ENCODE measurements at places on chromosomes 7 and 10. TPM values are rescaled to one million over a fixed set of nuclear protein-coding genes. Genes with fewer than 3 reads are reported as not detected.

GRCh38 chr10:133364645-133365431, 7.0 kb upstream of the FUOM start:
- peaks cover 22% of the 10 kb centered on the region for H3K36me3 ChIP-seq
- DNase-seq: no peak
- H3K27me3 ChIP-seq: no peaks in the 10 kb centered on the region
- peaks cover 4% of the 10 kb centered on the region for H3K4me1 ChIP-seq
- H3K4me3 ChIP-seq: no peak overlapping the region
- H3K27ac ChIP-seq: no peak overlapping the region

DNA sequence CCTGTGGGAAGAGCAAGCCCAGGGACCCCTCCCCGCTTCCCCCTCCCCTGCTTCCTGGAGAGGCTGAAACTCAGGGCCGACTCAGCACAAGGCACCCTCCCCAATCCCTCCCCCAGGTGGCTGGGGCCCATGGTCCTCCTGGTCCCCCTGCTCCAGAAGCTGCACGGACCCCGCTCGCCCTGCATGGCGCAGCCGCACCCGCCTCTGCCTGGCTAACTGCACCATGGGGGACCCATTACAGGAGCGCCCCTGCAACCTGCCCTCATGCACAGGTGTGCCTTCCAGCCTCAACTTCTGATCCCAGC, 19.7 kb upstream of the ZNF862 start:
- no peak overlapping the region for H3K4me3 ChIP-seq
- DNase-seq: no peak
- H3K27ac ChIP-seq: no peak overlapping the region
- H3K36me3 ChIP-seq: no peaks in the 10 kb centered on the region
- no peaks in the 10 kb centered on the region for H3K4me1 ChIP-seq

DNA sequence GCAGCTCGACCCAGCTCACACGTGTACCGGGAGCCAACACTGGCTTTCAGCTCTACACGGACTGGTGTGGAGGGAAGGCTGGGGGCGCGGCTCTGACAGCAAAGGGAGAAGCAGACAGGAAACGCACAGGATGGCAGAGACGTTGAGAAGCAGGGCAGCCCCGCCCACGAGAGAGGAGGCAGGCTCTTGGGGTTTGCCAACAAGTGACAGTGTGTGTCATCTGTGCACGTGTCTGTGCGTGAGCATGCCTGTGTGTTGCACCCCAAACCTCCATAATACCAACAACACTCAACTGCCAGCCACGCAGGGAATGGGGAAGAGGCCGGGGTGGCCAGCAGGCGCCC, 64.4 kb upstream of the PDGFA start:
- no peaks in the 10 kb centered on the region for H3K27me3 ChIP-seq
- peaks cover 45% of the 10 kb centered on the region for H3K36me3 ChIP-seq
- peak overlapping the region; percentile 86 for H3K4me3 ChIP-seq

SEMA3E gene
- total RNA-seq: not detected

- no peak for DNase-seq
- no peak overlapping the region for H3K4me3 ChIP-seq
- no peaks in the 10 kb centered on the region for H3K4me1 ChIP-seq
- H3K27me3 ChIP-seq: no peaks in the 10 kb centered on the region
- H3K27ac ChIP-seq: no peak overlapping the region
- H3K36me3 ChIP-seq: no peaks in the 10 kb centered on the region
These were observed 41.2 kb downstream of the CAMK2B start for GRCh38 chr7:44284216-44284615.

DNA sequence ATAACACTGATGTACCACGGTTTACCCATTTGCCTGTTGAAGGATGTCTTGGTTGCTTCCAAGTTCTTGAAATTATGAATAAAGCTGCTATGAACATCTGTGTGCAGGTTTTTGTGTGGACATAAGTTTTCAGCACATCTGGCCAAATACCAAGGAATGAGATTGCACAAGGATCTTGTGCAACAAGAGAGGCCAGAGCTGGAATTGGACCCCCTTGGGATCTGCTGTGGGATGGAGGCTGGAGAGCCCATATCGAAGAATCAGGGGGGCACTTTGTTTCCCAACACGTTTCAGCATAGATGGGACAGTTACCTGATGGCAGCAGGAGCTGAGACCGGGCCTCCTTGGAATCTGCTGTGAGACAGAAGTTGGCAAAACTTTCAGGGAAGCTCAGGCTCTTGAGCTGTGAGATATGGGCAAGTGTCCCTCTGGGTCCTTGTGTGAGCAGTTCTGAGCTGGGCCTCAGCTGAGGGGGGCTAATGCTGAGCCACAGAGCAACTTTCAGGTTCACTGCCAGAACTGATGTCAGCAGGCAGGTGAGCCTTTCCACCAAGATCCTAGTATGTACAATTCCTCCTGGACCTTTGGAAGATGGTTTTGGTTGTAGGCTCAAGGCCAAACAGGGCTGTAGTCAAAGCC, 115.2 kb upstream of the RAB18 start:
- DNase-seq: no peak
- H3K4me1 ChIP-seq: no peaks in the 10 kb centered on the region
- peaks cover 30% of the 10 kb centered on the region for H3K27me3 ChIP-seq

GRCh38 chr7:4136501-4137110, 545.5 kb upstream of the FOXK1 start:
- DNase-seq: no peak
- H3K4me1 ChIP-seq: no peaks in the 10 kb centered on the region
- no peaks in the 10 kb centered on the region for H3K36me3 ChIP-seq
- no peak overlapping the region for H3K27ac ChIP-seq
- H3K27me3 ChIP-seq: no peaks in the 10 kb centered on the region

DNA sequence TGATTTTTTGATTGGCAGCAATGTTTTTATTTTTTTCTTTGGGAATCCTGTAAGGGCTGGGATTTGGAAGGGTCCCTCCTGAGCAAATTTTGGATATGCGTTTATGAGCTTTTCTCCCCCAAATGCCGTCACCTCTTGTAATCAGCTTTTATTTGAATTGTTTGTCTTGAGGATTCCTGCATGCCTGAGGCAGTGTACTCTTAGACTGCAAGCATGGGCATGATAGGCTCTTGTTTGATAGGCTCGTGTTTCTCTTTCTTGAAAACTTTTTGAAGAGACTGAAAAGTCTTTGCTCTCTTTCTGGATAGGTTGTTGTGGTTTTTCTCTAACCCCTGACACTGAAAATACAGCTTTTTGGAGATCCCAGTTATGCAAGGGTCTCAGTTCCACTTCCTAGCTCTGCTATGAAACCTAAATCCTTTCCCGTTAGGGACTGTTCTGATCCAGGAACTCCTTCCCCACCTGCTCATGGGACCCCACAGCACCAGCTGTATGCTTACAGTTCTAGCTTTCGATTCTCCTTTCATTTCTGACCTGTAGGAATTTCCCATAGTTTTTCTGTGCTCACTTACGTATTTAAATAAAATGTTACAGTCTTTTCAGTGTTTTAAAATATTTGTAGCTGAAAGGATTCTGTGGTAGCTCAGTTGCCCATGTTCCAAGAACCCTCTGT, 17.2 kb downstream of the TSPAN13 start:
- H3K36me3 ChIP-seq: no peaks in the 10 kb centered on the region
- no peak overlapping the region for H3K4me3 ChIP-seq
- peaks cover 18% of the 10 kb centered on the region for H3K27me3 ChIP-seq

PTPN20 gene
- 0.28 TPM for total RNA-seq

DNA sequence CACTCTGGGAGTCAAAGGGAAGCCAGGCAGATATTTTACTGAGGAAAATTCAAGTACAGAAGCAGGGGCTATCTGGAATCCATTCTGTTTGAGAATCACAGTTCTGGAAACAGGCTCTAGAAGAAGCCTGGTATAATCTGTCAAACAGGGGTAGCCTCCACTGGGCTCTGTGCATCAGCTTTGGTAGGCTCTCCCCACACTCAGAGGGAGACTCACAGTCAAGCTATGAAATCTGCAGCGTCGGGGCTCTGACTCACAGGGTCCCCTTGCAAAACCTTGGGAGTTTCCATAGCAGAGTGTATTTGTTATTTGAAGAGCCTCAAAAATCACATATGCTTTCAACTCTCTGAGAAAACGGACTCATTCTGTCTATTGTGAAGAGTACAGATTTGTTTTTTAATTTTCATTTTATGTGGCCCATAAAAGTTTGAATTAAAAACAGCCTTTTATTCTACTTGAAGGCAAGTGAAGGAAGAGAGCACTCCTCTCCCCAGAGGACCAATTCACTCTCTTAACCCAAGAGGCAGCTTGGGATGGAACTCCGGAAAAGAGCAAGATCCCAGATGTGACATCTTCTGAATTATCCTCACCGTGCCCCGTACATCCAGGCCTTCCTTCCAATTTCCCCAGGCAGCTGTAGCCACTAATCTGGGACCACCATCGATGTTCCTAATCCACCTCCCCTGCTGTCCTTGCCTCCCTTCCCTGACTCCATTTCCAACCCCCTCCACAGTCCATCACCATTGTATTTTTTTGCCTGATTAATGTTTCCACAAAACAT, 590.9 kb upstream of the MGMT start:
- peaks cover 3% of the 10 kb centered on the region for H3K27me3 ChIP-seq
- H3K27ac ChIP-seq: no peak overlapping the region
- no peaks in the 10 kb centered on the region for H3K36me3 ChIP-seq
- no peak overlapping the region for H3K4me3 ChIP-seq
- no peaks in the 10 kb centered on the region for H3K4me1 ChIP-seq

GRCh38 chr10:71453186-71453585, 56.5 kb downstream of the CDH23 start:
- no peaks in the 10 kb centered on the region for H3K4me1 ChIP-seq
- no peak overlapping the region for H3K4me3 ChIP-seq
- no peaks in the 10 kb centered on the region for H3K36me3 ChIP-seq
- H3K27ac ChIP-seq: no peak overlapping the region
- H3K27me3 ChIP-seq: no peaks in the 10 kb centered on the region

GSTO2 gene
- total RNA-seq: 1.3 TPM

DNA sequence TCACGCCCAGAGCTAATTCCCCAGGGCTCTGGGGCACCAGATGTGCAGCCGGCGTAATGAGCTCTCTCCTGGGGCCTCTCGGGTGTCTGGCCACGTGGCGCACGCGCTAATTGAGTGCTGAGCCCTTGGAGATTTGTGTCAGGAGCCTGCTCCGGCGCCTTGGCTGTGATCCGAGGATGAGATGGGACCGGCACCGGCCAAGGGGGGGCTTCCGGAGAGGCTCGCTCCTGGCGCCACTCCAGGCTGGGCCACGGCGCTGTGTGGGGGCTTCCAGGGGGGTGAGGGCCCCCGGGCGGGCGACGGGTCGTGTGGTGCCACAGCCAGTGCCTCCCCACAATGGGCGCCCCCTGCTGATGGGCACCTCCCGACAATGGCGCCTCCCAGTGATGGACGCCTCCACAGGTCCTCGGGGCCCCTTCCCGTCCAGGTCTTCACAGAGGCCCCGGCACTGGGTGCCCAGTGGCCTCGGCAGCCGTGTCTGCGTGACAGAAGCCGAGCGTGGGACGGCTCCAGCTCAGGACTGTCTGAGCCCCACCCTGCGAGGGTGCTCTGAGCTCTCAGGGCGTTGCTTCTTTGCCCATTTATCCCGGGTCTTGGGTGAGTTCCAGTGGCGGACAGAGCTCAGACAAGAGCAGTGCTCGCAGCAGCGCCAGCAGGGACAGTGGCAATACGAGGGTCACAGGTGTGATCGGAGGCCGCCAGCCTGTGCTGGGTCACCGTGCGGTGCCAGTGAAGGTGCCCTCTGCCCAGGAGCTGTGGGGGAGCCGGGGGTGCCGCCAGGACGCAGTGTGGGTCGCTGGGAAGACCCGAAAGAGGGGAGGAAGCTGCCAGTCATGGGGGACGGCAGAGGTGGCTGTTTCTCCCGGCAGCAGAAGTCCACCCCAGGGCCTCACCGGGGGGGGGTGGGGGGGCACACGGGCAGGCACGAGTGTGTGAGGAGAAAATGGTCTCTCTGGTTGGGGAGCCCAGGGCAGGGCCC, 8.2 kb upstream of the NKX6-2 start:
- H3K4me1 ChIP-seq: no peaks in the 10 kb centered on the region
- no peak overlapping the region for H3K27ac ChIP-seq
- H3K4me3 ChIP-seq: no peak overlapping the region
- H3K36me3 ChIP-seq: no peaks in the 10 kb centered on the region

- peaks cover 5% of the 10 kb centered on the region for H3K27me3 ChIP-seq
- no peaks in the 10 kb centered on the region for H3K36me3 ChIP-seq
- peak overlapping the region; percentile 13 for H3K4me3 ChIP-seq
- H3K4me1 ChIP-seq: peaks cover 26% of the 10 kb centered on the region
These were observed 48.7 kb downstream of the PODXL start for GRCh38 chr7:131507592-131508331.

DNA sequence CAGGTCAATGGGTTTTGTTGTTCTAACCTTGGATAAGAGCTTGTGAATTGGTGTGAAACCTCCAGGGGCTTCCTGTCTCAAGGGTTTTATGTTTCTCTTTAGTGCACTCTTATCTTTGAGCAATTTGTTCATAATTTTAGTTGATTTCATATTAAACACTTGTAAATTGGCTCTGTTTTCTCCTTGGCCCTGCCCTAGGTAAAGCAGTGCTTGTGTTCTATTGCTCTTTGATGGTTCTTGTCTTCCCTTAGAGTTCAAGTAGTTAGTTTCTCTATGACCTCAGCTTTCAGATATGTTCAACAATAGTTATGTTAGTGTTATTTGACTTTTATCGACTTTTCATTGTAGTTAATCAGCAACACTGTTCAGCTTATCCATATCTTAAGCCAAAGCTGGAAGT, 566.4 kb upstream of the POT1 start:
- no peaks in the 10 kb centered on the region for H3K36me3 ChIP-seq
- H3K27me3 ChIP-seq: no peaks in the 10 kb centered on the region
- no peak overlapping the region for H3K27ac ChIP-seq
- H3K4me1 ChIP-seq: no peaks in the 10 kb centered on the region

DNA sequence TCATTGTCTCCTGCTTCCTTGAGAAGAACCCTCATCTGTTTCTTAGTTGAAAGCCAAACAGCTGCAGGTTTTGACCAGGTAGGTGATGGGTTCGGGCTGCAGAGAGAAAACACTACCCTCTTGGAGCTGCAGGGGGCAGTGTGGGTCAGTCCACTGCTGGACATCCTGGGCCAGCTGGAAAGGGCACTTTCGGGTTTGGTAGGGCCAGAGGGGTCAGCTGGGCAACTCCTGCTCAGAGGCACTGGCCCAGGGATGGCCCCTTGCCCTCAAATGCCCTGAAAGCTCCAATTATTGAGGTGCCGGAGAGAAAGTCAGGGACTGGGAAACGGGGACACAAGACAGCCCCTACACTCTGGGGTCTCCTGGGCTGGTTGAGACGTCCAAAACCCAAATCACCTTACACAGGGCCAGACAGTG, 90.7 kb downstream of the MKI67 start:
- H3K27ac ChIP-seq: no peak overlapping the region
- no peak overlapping the region for H3K4me3 ChIP-seq
- H3K4me1 ChIP-seq: peaks cover 13% of the 10 kb centered on the region
- DNase-seq: peak; percentile 90

Measured in activated CD4-positive, alpha-beta T cell treated with anti-CD3 and anti-CD28 coated beads, Interleukin-2, amount 10 ng/mL, durations not matched to agents 24 days and 14 days (primary cell).